Ovary (tissue), 10 donors: ENCODE measurements at places on chromosomes 4 and X. TPM values are rescaled to one million over a fixed set of nuclear protein-coding genes. Genes with fewer than 3 reads are reported as not detected.

GRCh38 chr4:27387711-27388110 is 527.1 kb downstream of the STIM2 start:
- H3K27me3 ChIP-seq, result no peaks in the 10 kb centered on the region
- no peaks in the 10 kb centered on the region for H3K4me1 ChIP-seq
- no peak overlapping the region for H3K27ac ChIP-seq
- H3K4me3 ChIP-seq, result no peak overlapping the region

- no peaks in the 10 kb centered on the region for H3K36me3 ChIP-seq
- no peak overlapping the region for H3K27ac ChIP-seq
- DNase-seq, result no peak
- H3K4me1 ChIP-seq, result no peaks in the 10 kb centered on the region
These were observed 2.9 kb downstream of the HPGDS start for GRCh38 chr4:94339779-94340178.

- H3K36me3 ChIP-seq, result no peaks in the 10 kb centered on the region
- H3K27ac ChIP-seq, result no peak overlapping the region
These were observed 99.1 kb downstream of the SNCA start for GRCh38 chr4:89737888-89738287.

GRCh38 chr4:77437079-77437478 is 168.5 kb upstream of the CXCL13 start:
- DNase-seq, result no peak
- H3K4me3 ChIP-seq, result no peak overlapping the region
- no peaks in the 10 kb centered on the region for H3K27me3 ChIP-seq
- no peak overlapping the region for H3K27ac ChIP-seq
- H3K4me1 ChIP-seq, result peaks cover 12% of the 10 kb centered on the region

- H3K4me1 ChIP-seq, result no peaks in the 10 kb centered on the region
- no peak overlapping the region for H3K4me3 ChIP-seq
- H3K27ac ChIP-seq, result no peak overlapping the region
- H3K36me3 ChIP-seq, result no peaks in the 10 kb centered on the region
These were observed 36.1 kb downstream of the HEPH start for GRCh38 chrX:66200050-66200664.

DNA sequence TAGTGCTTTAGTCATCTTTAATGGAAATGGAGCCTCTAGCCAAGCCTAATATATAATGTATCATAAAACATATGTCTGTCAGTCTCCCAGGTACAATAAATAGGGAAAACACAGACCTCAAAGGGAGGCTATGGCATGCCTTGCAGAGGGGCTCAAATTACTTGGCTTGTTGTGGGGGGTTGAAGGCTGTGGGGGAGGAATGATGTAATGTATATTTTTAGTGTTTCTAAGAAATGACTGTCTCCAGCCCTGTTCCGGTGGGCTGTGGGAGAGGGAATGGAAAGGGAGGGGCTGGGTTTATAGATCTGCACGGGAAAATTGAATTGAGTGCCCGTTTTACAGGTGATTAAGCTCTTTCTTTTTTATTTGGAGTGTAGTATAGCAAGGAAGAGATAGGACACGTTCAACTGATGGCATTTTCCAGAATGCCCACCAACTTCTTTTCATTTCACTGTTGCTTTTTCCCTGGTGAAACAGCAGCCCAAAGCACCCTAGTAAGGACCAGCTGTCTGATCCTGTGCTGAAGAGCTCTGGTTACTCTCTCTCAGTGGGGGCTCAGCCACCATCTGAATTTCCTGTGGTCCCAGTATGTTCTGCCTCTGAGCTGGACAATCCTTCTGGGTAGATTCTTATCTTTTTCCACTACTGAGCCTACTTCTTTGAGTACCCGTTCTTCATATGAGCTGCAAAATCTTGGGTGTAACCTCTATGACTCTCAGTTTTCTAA is 220.7 kb upstream of the CASK start:
- H3K4me1 ChIP-seq, result no peaks in the 10 kb centered on the region
- no peak overlapping the region for H3K27ac ChIP-seq
- H3K4me3 ChIP-seq, result no peak overlapping the region
- no peaks in the 10 kb centered on the region for H3K27me3 ChIP-seq
- DNase-seq, result no peak
- no peaks in the 10 kb centered on the region for H3K36me3 ChIP-seq

DNA sequence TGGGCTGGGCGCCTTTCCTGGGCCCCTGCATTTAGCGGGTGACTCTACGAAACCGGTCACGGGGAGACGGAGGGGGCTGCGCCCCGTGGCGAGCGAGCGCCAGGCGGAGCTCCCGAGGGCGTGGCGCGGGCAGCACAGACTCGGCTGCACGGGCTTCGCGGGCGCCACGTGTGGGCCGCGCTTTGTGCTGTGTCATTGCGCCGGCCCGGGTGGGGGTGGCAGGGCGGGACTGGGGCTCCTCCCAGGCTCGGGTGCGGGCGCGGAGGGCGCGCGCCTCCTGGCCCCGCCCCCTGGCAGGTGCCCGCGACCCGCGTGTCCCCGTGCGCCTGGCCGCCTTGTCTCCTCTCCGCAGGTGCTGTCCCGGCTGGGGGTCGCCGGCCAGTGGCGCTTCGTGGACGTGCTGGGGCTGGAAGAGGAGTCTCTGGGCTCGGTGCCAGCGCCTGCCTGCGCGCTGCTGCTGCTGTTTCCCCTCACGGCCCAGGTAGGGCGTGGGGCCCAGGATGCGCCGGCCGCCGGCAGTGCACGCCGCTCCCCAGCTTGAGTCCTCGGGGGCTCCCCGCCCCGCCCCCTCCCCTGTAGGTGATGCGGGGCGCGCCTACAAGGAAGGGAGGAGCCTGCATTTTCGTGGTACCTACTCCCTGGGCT is 651 bp downstream of the UCHL1 start:
- peak; percentile 64 for DNase-seq
- peak overlapping the region; percentile 41 for H3K4me3 ChIP-seq
- no peaks in the 10 kb centered on the region for H3K27me3 ChIP-seq
- no peaks in the 10 kb centered on the region for H3K36me3 ChIP-seq
- H3K27ac ChIP-seq, result no peak overlapping the region

- H3K27me3 ChIP-seq, result no peaks in the 10 kb centered on the region
- no peak overlapping the region for H3K4me3 ChIP-seq
- peaks cover 14% of the 10 kb centered on the region for H3K4me1 ChIP-seq
- peak overlapping the region; percentile 17 for H3K27ac ChIP-seq
- no peak for DNase-seq
These were observed 53.8 kb upstream of the TBC1D14 start for GRCh38 chr4:6855692-6856297.

- H3K36me3 ChIP-seq, result no peaks in the 10 kb centered on the region
- no peak overlapping the region for H3K27ac ChIP-seq
- no peaks in the 10 kb centered on the region for H3K4me1 ChIP-seq
- DNase-seq, result no peak
- H3K4me3 ChIP-seq, result no peak overlapping the region
- no peaks in the 10 kb centered on the region for H3K27me3 ChIP-seq
These were observed 133.1 kb upstream of the VCX start for GRCh38 chrX:7709845-7710244.

DNA sequence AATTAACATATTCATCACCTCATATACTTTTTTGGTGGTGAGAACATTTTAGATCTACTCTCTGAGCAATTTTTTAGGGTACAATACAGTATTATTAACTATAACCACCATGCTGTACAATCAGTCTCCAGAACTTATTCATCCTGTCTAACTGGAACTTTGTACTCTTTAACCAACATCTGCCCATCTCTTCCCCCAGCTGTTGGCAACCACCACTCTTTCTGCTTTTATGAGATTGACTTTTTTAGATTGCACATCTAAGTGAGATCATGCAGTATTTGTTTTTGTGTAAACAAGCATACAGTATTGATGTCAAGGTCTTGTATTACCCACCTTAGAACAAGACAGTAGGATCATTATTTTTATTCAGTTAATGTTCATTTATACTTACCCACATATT is 516.8 kb downstream of the RPA4 start:
- no peak overlapping the region for H3K4me3 ChIP-seq
- H3K36me3 ChIP-seq, result no peaks in the 10 kb centered on the region
- H3K27me3 ChIP-seq, result no peaks in the 10 kb centered on the region
- H3K4me1 ChIP-seq, result peaks cover 1% of the 10 kb centered on the region
- H3K27ac ChIP-seq, result no peak overlapping the region
- DNase-seq, result no peak

DNA sequence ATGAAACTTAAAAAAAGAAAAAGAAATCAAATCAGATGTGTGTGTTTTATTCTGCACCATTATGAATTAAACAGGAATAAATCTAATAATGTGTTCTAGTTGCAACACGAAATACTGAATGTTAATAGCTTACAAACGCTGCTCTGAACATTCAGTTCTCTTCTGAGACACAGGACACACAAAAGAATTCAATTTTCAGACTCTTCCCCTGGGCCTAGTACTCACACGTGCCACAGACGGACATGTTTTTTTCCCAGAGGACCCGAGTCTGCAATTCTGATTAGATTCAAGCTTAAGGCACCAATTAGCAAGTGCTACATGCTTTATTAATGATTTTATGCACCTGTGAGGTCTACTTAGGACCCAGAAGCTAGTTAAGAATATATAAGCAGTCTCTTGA is 20.5 kb downstream of the C4orf54 start:
- H3K27me3 ChIP-seq, result no peaks in the 10 kb centered on the region
- no peak for DNase-seq
- no peaks in the 10 kb centered on the region for H3K36me3 ChIP-seq

GRCh38 chr4:87031920-87032319 is 97.1 kb downstream of the AFF1 start:
- no peaks in the 10 kb centered on the region for H3K36me3 ChIP-seq
- peak overlapping the region; percentile 70 for H3K27ac ChIP-seq
- DNase-seq, result no peak
- H3K4me3 ChIP-seq, result peak overlapping the region; percentile 7
- no peaks in the 10 kb centered on the region for H3K27me3 ChIP-seq

- no peak for DNase-seq
- no peaks in the 10 kb centered on the region for H3K36me3 ChIP-seq
- no peak overlapping the region for H3K27ac ChIP-seq
- H3K4me3 ChIP-seq, result no peak overlapping the region
These were observed 14.0 kb upstream of the ARHGAP10 start for GRCh38 chr4:147717878-147718277.

DNA sequence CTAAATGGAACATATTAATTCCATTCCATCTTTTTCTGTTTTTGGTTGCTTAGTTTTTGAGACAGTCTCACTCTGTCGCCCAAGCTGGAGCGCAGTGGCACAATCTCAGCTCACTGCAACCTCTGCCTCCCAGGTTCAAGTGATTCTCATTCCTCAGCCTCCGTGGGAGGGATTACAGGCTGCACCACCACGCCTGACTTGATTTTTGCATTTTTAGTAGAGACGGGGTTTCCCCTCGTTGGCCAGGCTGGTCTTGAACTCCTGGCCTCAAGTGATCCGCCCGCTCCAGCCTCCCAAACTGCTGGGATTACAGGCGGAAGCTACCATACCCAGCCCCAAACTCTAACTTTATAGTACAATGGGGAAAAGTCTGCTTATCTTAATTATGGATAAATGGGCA is 11.2 kb downstream of the HNRNPD start:
- no peak for DNase-seq
- H3K4me3 ChIP-seq, result no peak overlapping the region
- H3K27me3 ChIP-seq, result no peaks in the 10 kb centered on the region

GRCh38 chr4:16329797-16330134 is 103.5 kb upstream of the TAPT1 start:
- H3K36me3 ChIP-seq, result no peaks in the 10 kb centered on the region
- no peak overlapping the region for H3K4me3 ChIP-seq
- no peaks in the 10 kb centered on the region for H3K4me1 ChIP-seq
- DNase-seq, result no peak
- no peak overlapping the region for H3K27ac ChIP-seq

DNA sequence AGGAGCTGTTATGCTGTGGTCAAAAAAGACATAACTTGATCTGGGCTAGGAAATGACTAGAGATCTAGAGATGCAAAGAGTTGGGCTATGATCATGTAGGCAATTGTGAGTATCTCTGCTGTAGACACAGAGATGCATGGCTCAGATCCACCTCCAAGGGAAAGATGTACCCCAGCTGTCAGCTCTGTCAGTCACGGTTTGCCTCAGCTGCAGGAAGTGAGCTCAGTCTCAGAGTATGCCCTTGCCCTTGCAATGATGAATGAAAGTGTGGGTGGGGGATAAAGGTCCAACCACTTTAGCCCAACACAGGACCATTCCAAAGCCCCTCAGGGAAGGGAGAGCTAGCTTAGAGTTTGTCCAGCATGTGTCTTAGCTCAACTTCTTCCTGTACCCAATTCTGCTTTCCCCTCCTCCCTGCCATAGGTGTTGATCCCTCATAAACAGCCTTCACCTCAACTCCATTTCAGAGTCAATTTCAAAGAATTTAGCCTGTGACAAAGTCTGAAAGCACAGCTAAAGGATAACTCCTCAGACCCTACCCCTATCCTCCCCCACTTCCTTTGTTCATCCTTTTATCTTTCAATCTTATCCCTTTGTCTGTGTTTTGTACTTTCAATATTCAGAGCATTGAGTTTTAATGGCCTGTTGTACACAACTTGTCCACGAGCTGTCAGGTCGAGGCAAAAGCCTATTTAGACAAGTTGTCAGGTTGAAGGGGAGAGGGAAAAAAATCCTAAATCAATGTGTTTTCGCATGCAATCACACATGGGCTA is 90.6 kb downstream of the MID1IP1 start:
- H3K36me3 ChIP-seq, result no peaks in the 10 kb centered on the region
- DNase-seq, result no peak
- no peaks in the 10 kb centered on the region for H3K4me1 ChIP-seq
- H3K4me3 ChIP-seq, result no peak overlapping the region
- H3K27ac ChIP-seq, result no peak overlapping the region

DNA sequence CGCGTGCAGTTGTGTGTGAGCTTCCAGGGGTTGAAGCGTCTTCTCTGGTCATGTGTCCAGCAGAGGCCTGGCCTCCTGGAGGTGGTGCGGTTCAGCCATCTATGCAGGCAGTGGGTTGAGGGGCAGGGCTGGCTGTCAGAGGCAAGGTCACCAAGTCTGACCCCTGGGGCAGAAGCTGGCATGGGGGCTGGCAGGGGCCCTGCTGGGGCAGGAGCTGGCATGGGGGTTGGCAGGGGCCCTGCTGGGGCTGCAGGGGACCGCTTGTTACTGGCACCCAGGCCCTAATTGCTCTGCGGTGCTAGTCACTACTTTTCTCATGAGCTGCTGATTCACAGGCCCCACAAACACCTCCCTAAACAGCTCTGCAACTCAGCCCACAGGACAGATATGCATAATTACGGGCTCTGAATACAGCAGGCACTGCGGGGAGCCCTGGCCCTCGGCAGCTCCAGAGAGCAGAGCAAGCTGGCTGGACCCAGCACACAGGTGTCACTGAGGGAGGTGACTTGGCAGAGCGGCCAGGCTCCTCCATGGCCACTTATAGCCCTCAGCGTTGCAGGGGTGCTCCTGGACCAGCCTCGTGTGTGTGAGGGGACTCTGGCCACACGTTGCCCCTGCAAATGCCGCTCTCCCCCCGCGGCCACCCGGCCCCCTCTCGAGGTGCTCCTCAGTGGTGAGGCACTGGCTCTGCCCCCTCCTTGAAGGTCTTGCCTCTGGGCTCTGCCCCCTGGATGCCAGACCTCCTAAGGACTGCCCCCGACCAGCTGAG is 32.7 kb downstream of the CPLX1 start:
- H3K4me3 ChIP-seq, result no peak overlapping the region
- peaks cover 11% of the 10 kb centered on the region for H3K4me1 ChIP-seq
- DNase-seq, result no peak
- H3K27me3 ChIP-seq, result no peaks in the 10 kb centered on the region
- no peak overlapping the region for H3K27ac ChIP-seq

- H3K27ac ChIP-seq, result no peak overlapping the region
- DNase-seq, result no peak
- no peaks in the 10 kb centered on the region for H3K36me3 ChIP-seq
- no peaks in the 10 kb centered on the region for H3K4me1 ChIP-seq
- no peaks in the 10 kb centered on the region for H3K27me3 ChIP-seq
- H3K4me3 ChIP-seq, result no peak overlapping the region
These were observed 350.3 kb downstream of the ZIC3 start for GRCh38 chrX:137916090-137916746.

Gene RNF212
- 20.3 TPM for total RNA-seq

Gene POU3F4
- total RNA-seq, result not detected

Gene ANXA10
- not detected for total RNA-seq

Gene PAGE4
- 8.7 TPM for total RNA-seq

Gene PF4V1
- not detected for total RNA-seq
